Stimulated activated CD8-positive, alpha-beta memory T cell treated with anti-CD3 and anti-CD28 coated beads, Interleukin-15, amount 100 ng/mL, for 1 hour (primary cell): ENCODE measurements at places on chromosomes 11 and 22.

- no peak for DNase-seq
These were observed 101.6 kb upstream of the RTL6 start for GRCh38 chr22:44599500-44600140.

GRCh38 chr11:17746096-17746495, 11.5 kb downstream of the KCNC1 start:
- DNase-seq = no peak

DNA sequence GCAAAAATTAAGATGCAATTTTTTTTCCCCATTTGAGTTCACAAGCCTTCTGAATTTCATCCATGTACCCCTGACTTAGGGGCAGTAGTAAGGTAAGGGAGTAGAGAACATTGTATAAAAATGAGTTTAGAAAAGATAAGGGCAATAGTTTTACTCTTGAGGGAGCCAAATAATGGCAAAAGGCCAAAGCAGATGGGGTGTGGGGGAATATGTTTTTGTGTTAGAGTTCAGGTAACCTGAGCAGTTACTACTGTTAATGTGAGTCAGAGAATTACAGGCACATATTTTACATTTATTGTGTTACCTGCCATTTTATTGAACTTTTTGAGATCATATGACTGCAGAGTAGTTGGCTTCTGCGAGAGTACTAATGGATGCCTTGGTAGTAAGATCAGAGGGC, 3.1 kb downstream of the EED start:
- no peak for DNase-seq

- no peak for DNase-seq
These were observed 142.4 kb downstream of the MPPED1 start for GRCh38 chr22:43554259-43554636.

GRCh38 chr11:109775686-109776085, 317.5 kb upstream of the ZC3H12C start:
- no peak for DNase-seq

GRCh38 chr11:106234794-106235193, 157.3 kb downstream of the AASDHPPT start:
- DNase-seq = no peak

DNA sequence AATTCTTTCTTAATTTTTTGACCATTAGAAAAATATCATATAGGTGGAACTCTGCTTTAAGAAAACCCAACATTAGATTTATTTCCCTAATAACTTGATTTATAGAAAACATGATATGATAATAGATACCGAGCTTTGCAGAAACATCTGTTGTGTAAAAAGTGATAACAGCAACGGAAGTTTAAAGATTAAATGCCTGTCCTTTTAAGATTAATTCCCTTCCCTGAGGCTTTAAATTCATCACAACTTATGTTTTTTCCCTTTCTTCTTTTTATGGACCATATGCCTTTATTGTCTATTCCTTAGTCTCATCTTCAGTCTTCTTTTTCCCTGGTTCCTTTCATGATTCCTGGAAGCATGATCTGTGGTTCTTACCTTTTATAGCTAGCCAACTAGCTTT, 1.9 kb downstream of the USP47 start:
- no peak for DNase-seq

DNA sequence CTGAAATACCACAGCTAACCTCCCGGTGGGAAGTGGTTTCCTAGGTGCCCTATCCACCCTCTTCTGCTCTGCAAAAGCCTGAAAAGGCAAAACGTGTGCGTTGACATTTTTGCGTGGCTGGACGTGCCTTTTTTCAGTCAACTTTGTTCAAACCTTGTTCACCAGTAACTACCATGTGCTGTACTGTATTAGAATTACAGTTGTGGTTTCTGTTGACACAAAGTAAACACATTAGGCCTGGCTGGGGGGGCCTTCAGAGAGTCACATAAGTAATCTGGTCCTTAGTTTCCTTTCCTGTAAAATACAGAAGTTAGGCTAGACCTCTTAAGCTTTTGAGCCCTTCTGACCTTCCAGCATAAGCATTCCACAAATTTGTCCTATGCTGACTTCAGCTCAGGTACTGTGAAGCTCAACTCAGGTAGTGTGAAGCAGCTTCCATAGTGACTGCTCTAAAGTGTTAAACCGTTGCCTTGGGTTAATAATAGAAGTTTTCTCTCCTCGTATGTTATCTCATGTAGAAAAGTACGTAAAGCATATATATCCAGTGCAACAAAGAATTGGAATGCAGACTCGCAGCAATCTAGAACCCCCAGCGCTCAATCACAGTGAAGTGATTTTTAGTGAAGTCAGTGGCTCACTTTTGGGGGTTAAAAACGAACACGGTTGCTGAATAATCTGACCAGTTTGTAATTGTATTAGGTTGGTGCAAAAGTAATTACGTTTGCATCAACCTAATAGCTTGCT, 1.8 kb downstream of the EWSR1 start:
- no peak for DNase-seq

GRCh38 chr11:86747801-86748200, 52.5 kb upstream of the PRSS23 start:
- DNase-seq = no peak

DNA sequence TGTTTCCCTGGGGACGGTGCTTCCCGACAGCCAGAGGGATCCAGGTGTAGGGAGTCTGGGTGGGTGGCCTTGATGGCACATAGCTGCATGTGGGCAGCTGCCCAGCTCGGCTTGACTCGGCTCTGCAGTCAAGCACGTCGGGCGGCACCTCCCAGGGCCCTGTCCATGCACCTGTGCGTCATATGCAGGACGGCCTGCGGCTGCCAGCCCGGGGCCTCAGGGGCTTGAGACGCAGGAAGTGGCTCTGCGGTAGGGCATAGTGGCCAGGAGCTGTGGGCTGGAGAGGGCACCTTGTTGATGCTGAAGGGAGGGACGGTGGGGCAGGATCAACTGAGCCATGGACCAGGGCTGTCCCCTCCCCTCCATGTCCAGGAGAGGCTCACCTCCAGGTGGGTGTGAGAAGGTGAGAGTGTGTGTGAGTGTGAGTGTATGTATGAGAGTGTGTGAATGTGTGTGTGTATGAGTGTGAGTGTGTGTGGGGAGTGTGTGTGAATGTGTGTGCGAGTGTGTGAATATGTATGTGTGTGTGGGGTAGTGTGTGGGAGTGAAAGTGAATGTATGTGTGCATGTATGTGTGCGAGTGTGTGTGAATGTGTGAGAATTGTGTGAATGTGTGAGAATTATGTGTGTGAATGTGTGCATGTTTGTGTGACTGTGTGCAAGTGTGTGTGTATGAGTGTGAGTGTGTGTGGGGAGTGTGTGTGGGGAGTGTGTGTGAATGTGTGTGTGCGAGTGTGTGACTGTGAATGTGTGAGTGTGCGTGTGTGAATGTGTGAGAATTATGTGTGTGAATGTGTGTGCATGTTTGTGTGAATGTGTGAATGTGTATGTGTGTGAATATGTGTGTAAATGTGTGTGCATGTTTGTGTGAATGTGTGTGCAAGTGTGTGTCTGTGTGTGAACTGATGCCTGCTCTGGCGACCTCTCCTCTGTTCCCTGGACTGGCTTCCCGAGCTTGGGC, 5.7 kb upstream of the SUN2 start:
- DNase-seq = no peak

GRCh38 chr11:119339589-119340334, 921 bp downstream of the C1QTNF5 start:
- DNase-seq = no peak

GRCh38 chr11:121334973-121335710, 42.6 kb downstream of the SC5D start:
- no peak for DNase-seq

GRCh38 chr11:84232511-84232910, 946.3 kb upstream of the CCDC90B start:
- no peak for DNase-seq

- no peak for DNase-seq
These were observed 366.9 kb downstream of the BRD1 start for GRCh38 chr22:49460592-49461281.

DNA sequence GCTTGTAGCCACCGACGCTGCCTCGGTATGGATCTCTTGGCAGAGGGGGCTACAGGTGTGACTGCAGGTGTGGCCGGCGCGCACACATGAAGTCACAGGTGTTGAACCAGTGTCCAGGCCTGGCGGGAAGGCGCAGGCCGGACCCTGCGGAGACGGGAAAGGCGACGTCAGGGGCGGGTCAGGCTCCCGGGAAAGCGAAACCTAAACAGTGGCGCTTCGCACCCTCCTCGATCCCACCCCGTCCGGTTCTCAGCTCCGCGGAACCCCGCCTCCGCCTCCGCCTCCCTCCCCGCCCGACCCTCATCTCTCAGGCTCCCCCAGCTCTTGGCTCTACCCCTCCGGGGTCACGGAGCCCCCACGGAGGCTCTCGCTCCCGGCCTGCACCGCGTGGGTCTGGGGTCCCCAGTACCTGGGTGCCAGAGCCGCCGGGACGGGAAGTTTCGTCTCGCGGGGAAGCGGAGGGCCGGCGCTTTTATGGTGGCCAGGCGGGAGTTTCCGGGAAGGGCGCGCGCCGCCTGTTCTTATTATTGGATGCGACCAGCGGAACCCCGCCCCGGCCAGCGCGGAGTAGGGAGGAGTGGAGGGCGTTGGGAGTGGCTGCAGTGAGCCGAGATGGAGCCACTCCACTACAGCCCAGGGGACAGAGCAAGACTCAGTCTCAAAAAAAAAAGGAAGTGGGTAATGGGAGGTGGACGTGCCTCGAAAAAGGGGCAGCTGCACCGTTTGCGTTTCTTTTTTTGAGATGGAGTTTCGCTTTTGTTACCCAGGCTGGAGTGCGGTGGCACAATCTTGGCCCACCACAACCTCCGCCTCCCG, at the start of gene IRF7:
Gene IRF7 (minus strand): TSS at position 447 of the 816 bp plus-strand sequence. CDS start 586 bp downstream, outside the sequence.
- peak; percentile 78 for DNase-seq

DNA sequence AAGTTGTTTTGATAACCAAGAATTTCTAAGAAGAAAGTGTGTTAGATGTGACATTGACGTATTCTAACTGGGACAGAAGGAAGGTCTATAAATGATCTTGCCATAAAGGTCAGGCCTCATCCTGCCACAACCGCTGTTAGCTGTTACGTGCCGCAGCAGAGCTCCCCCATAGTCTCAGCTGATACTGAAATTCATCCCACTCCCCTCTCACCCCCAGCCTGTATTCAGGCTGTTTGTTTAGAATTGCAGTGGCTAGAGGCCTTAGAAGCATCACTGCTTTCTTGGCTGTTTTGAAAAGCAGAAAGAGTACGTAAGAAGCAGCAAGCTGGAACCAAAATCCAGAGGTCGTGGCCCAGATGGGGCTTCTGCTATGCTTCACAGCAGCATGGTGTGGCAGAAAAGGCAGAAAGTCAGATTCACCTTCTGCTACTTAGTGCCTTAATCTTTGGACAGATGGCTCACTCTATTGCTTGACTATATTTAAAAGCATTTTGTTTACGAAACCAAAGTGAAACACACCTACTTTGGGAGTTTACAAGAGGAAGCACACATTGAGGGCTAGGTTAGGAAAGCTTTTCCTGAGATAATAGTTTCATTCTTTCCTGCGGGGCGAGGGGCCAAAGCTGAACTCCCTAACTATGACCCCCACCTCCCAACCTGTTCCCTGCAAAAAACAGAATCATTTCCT, 950 bp upstream of the LAYN start:
- DNase-seq = no peak

DNA sequence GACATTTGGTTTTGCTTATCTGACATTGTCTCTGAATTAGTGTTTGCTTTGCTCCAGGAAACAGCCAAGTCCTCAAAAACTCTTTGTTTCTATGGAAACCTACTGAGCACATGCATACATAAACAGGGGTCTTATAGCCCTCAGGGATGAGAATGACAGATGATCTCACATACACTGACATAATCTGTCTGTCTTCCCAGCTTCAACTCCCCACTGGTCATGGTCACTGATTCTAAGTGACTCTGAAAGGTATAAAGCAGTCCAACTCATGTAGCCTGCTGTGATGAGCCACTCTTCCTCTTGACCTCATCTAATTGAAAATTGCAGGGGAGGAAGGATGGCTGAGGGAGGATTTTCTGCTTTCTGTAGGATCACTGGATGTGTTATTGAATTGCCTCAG, 12.6 kb downstream of the ZNF143 start:
- no peak for DNase-seq

DNA sequence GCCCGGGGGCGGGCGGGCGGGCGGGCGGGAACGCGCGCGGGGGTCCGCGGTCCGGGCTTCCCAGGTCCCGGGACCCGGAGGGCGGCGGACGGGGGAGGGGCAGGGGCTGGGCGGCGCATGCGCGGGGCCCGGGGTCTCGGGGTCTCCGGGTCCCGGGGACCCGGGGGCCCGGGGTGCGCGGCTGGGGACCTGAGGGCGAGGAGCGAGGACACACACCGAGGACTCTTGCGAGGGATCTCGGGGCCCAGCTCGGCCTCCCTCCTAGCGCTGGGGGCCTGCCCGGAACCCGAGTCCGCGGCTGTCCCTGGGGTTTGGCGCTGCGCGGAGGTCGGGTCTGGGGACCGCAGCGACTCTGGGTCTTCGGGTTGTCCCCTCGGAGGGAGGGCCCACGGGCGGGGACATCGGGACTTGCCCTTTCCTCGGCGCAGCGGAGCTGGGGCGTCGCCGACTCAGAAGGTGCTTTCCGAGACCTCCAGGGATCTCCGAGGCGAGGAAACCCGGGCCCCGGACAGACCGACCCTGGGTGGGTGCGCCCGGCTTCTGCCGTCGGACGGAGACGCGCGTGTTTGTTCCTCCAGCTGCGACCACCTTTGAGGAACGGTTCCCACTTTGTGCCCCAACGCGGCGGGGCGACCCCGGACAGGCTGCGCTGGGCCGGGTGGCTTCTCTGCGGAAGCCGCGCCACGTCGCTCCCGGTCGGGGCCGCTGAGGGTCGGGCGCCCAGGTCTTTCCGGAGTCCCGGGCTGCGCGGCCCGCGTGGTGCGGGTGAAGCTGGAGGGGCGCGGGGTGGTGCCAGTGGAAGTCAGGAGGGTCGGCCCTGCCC, 540 bp downstream of the PPARA start:
- peak; percentile 34 for DNase-seq

- no peak for DNase-seq
These were observed 40.7 kb upstream of the CLMP start for GRCh38 chr11:123235656-123236261.

DNA sequence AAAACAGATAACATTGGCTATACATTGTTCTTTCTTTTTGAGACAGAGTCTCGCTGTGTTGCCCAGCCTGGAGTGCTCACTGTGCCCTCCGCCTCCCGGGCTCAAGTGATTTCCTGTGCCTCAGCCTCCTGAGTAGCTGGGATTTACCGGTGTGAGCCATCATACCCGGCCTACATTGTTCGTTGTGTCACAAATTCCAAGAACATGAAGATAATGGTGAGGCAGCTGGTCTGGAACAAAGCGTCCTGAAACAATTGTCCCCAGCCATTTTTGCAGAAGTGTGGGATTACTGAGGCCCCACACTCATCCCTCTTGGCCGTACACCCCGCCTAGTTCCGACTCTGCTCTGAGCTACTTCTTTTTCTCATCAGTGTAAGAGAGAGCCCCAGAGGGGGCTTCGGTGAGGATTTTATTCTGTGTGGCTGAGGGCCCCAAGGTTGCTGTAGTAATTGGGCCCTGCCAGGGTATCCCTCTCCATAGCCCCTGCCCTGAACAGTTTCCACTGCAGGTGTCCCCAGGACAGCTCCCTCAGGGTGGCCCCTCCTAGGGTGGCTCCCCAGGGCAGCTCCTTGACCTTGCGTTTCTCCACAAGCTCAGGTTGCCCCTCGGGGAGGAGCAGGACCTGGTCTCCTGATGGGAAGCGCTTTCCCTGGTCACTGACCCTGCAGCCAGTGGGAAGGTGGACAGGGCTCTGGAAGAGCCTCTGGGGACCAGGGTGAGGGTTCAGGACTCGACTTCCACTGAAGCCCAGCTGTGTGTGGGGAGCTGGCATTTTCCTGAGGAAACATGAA, 13.1 kb upstream of the ARSA start:
- no peak for DNase-seq
